Osteocyte (in vitro differentiated cells): ENCODE measurements at places on chromosomes 5 and 9.
A peak's percentile ranks its signal among the peaks of the same experiment; 100 is the strongest.

GRCh38 chr9:90514877-90515276 lies 127.7 kb downstream of the DIRAS2 start:
- peaks cover 6% of the 10 kb centered on the region for H3K27me3 ChIP-seq
- H3K27ac ChIP-seq: no peak overlapping the region
- H3K4me3 ChIP-seq: no peak overlapping the region
- H3K36me3 ChIP-seq: no peaks in the 10 kb centered on the region
- DNase-seq: no peak

DNA sequence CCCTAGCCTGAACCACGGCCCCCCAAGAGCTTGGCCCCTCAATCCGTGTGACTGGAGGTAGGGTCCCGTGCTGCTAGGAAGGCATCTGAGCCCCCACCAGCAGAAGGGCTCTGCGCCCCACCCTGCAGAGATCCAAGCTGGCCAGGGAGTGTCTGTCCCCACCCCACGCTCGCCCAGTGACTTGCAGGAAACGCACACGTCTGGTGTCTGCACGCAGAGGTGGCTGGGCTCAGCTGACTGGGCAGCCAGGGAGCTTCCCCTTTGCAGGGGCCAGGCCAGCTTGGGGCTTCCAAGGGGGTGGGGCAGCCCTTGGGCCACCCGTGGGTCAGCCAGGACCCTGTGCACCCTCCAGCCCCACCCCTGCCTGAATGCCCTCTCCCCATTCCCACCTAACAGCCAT lies 24.3 kb downstream of the NOTCH1 start:
- no peak overlapping the region for H3K27ac ChIP-seq
- H3K4me3 ChIP-seq: no peak overlapping the region
- peaks cover 7% of the 10 kb centered on the region for H3K36me3 ChIP-seq
- no peaks in the 10 kb centered on the region for H3K27me3 ChIP-seq
- H3K4me1 ChIP-seq: peaks cover 13% of the 10 kb centered on the region

GRCh38 chr5:162870966-162871365 lies 566.4 kb upstream of the CCNG1 start:
- no peaks in the 10 kb centered on the region for H3K36me3 ChIP-seq
- no peak for DNase-seq
- H3K27me3 ChIP-seq: no peaks in the 10 kb centered on the region
- H3K27ac ChIP-seq: no peak overlapping the region
- H3K4me3 ChIP-seq: no peak overlapping the region

- H3K27ac ChIP-seq: no peak overlapping the region
- DNase-seq: no peak
- H3K4me1 ChIP-seq: peaks cover 74% of the 10 kb centered on the region
- H3K36me3 ChIP-seq: peaks cover 45% of the 10 kb centered on the region
- no peak overlapping the region for H3K4me3 ChIP-seq
These were observed 69.7 kb downstream of the ABCA1 start for GRCh38 chr9:104858271-104858670.

DNA sequence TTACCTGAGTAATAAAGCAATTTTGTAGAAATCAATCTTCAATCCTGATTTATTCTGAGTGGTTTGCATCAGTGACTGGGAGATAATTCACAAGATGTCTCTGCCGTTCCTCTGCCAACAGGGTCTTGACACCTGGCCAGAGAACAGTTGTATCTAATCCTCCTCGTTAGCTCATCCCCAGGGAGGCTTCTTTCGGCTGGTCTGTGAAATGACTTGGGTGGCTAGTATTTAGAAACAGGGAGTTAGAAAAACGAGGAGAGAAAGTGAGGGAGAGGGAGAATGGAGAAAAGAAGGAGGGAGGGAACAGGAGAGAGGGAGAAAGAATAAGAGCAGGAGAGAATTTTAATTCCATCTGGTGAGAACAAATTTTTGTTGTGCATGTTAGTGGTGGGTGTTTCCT lies 600.2 kb upstream of the TLE4 start:
- no peak overlapping the region for H3K27ac ChIP-seq
- no peaks in the 10 kb centered on the region for H3K27me3 ChIP-seq
- no peaks in the 10 kb centered on the region for H3K36me3 ChIP-seq
- H3K4me1 ChIP-seq: peaks cover 18% of the 10 kb centered on the region
- no peak for DNase-seq

DNA sequence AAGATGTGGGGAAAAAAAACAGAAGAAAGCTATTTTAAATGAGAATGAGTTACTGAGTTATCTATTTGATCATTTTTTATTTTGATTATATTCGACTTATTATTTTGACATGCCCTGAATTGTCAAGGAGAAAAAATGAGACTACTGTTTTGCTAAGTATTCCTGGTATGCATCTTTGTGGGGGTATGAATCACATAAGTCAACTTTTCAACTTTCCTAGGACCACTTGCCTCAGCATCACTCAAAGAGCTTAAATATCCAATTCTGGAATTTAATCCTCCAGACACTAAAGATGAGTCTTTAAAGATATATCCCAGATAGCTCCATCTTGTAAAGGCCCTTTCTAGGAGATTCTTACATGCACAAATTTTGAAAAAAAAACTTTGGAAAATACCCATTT lies 17.4 kb upstream of the SPDL1 start:
- peaks cover 5% of the 10 kb centered on the region for H3K4me1 ChIP-seq
- no peak overlapping the region for H3K27ac ChIP-seq
- no peaks in the 10 kb centered on the region for H3K36me3 ChIP-seq

DNA sequence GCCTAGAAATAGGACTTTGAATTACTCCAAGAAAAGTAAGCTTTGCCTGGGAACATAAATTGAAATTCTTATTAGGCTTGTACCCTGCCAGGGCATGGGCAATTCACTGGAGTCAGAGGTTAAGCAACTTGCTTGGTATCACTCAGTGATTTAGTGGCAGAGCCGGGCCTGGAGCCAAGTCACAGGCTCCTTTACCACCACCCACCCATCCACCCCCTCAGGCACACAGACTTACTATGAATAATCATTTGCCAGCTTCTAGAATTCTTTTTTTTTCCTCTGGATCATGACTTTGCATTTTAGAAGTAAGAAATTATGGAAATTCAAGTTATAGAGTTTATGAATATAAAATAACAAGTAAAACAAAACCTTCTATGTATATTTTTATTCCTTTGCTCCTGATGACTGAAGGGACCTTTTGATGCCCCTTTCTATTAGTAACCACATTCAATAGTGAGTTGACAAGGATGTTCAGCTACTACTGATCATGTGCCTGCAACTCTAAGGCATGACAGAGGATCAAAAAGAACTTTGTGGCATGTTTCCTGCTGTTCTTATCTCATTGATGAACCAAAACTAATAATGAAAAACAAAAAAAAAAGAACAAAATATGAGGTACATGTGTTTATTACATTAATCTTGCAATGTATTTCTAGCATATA lies 614.7 kb downstream of the TLR4 start:
- H3K4me3 ChIP-seq: no peak overlapping the region
- H3K27ac ChIP-seq: no peak overlapping the region
- H3K36me3 ChIP-seq: no peaks in the 10 kb centered on the region
- H3K27me3 ChIP-seq: no peaks in the 10 kb centered on the region
- DNase-seq: no peak

DNA sequence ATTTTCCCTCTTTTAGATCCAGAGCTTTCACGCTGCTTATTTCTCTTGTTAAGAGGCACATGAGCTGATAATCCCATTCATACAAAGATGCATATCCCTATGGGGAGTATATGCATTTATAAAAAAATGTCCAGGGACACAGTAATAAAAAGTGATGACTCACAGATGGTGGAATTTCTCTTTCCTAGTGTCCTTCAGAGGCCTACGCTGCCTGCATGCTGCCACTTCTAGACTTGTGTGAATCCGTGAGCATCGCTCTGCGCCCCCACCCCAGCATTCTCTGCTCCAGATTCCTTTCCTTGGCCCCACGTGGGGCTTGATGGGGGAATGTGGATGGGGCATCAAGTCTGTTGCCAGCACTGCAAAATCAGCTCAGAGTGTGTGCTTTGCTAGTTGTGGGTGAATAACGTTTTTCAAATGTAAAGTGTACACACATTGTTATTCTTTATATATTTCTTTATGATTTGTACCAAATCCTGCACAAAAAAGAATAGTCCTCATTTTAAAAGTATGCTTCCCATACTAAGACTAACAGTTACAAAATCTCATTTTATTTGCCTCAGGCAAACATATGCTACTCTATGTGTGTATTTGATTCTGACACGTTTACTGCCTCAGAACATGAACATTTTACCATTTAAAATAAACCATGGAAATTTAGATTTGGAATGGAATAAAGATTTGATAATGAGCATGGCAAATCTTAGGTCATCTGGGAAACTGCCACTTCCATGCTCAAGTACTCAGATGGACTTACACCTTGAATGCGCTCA lies 22.4 kb upstream of the RASGRF2 start:
- H3K27ac ChIP-seq: no peak overlapping the region
- DNase-seq: no peak
- H3K27me3 ChIP-seq: no peaks in the 10 kb centered on the region
- no peaks in the 10 kb centered on the region for H3K4me1 ChIP-seq
- H3K4me3 ChIP-seq: no peak overlapping the region
- no peaks in the 10 kb centered on the region for H3K36me3 ChIP-seq

DNA sequence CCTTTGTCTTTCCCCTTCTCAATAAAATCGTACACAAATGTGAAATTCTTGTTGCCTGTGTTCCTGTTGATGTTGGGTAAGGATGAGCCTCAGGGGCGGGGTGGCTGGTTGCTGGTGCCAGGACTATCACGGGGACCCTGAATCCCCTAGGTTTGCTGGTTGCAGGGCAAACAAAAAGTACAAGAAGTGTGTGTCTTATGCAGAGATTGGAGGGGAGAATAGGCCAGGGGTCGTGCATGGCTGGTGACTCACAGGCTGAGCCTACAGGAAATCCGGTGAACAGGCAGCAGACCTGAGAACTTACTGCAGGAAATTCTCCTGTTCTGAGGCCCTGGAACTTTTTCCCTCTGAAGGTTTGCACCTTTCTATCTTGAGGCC lies 5.5 kb downstream of the ANXA2R start:
- peaks cover 37% of the 10 kb centered on the region for H3K4me1 ChIP-seq
- no peak overlapping the region for H3K4me3 ChIP-seq
- no peak for DNase-seq
- H3K27ac ChIP-seq: peak overlapping the region; percentile 83
- H3K27me3 ChIP-seq: no peaks in the 10 kb centered on the region
- H3K36me3 ChIP-seq: no peaks in the 10 kb centered on the region

DNA sequence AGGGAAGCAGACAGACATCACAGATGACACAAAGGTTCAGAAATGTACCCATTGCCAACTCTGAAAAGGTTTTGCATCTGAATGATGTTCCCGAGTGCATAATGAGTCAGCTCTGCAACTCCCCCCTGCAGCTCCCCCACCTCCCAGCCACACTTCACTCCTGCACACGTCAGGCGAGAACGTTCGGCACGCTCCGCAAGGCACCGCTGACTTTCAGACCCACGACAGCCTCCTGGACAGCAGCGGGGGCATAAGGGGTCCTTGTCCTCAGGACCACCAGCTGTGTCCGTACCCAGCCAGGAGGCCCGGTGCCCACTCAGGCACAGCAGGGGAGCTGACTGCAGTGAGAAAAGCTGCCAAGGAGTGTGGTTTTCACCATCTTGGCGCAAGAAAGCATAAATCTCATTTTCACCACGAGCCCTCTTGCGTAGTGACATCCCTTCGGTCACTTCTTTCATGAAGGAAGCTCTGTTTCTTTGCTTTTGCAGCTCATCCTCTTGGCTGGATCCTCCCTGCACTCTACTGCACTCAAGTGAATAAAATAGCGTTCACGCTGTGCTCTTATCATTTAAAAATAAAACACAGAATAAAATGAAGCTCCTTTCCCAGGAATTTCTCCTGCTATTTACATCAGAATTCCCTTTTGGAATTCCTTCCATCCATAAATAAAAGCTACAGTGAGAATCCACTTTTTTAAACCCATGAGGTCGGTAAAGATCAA lies 9.9 kb downstream of the GFPT2 start:
- H3K27ac ChIP-seq: peak overlapping the region; percentile 70
- no peaks in the 10 kb centered on the region for H3K27me3 ChIP-seq
- DNase-seq: peak; percentile 85
- H3K36me3 ChIP-seq: peaks cover 12% of the 10 kb centered on the region

GRCh38 chr5:132435886-132436285 lies 54.7 kb downstream of the IRF1 start:
- H3K27me3 ChIP-seq: no peaks in the 10 kb centered on the region
- DNase-seq: no peak
- H3K4me3 ChIP-seq: no peak overlapping the region
- peak overlapping the region; percentile 57 for H3K27ac ChIP-seq

GRCh38 chr5:132467287-132467984 lies 23.1 kb downstream of the IRF1 start:
- no peaks in the 10 kb centered on the region for H3K27me3 ChIP-seq
